ENCODE measurements at places on chromosomes 16 and 17. TPM values are rescaled to one million over a fixed set of nuclear protein-coding genes. Genes with fewer than 3 reads are reported as not detected.

The MYLK3 gene
- total RNA-seq, result 0.14 TPM

The MT4 gene
- total RNA-seq, result not detected

The GPR179 gene
- not detected for total RNA-seq

The ATF7IP2 gene
- total RNA-seq, result 8.5 TPM

The ABCC3 gene
- 31.1 TPM for total RNA-seq

The CDK5R1 gene
- 1.6 TPM for total RNA-seq

The EPX gene
- total RNA-seq, result not detected

The FZD2 gene
- total RNA-seq, result 26.1 TPM

The TMEM92 gene
- total RNA-seq, result not detected

The SAMD14 gene
- total RNA-seq, result 1.8 TPM

The GAST gene
- total RNA-seq, result not detected

The RFWD3 gene
- total RNA-seq, result 61.6 TPM

The GPRC5C gene
- 0.72 TPM for total RNA-seq

The CCL11 gene
- not detected for total RNA-seq

The TSPAN10 gene
- total RNA-seq, result 12.0 TPM

The SMIM22 gene
- total RNA-seq, result not detected

The NUPR1 gene
- 1.1 TPM for total RNA-seq

The CDH3 gene
- total RNA-seq, result 0.29 TPM

The GRB7 gene
- total RNA-seq, result 0.57 TPM

The PYY gene
- total RNA-seq, result not detected

The JPH3 gene
- not detected for total RNA-seq

The CYB561 gene
- total RNA-seq, result 18.6 TPM

The HGS gene
- total RNA-seq, result 173 TPM

The TEKT1 gene
- not detected for total RNA-seq

The PYDC1 gene
- total RNA-seq, result not detected

The TP53TG3 gene
- not detected for total RNA-seq

The CHST5 gene
- total RNA-seq, result under 0.01 TPM

The CCL4L2 gene
- total RNA-seq, result not detected

The ATP2A1 gene
- 0.44 TPM for total RNA-seq

The MT1M gene
- 0.88 TPM for total RNA-seq

The TPSG1 gene
- not detected for total RNA-seq

The TMED6 gene
- not detected for total RNA-seq

The PTX4 gene
- total RNA-seq, result 0.29 TPM

The SPNS2 gene
- total RNA-seq, result not detected

The HOXB6 gene
- 0.29 TPM for total RNA-seq

The C17orf67 gene
- total RNA-seq, result 1.1 TPM

The NACA2 gene
- total RNA-seq, result not detected

The ICAM2 gene
- total RNA-seq, result 2.4 TPM

The MFAP4 gene
- 4.0 TPM for total RNA-seq

The G6PC1 gene
- total RNA-seq, result not detected

The SLC35G6 gene
- total RNA-seq, result not detected

The GPR142 gene
- total RNA-seq, result not detected

The ST6GALNAC2 gene
- total RNA-seq, result 1.3 TPM

The CRYBA1 gene
- total RNA-seq, result not detected

The SLC13A2 gene
- not detected for total RNA-seq

The FA2H gene
- total RNA-seq, result not detected

The NOL11 gene
- 50.5 TPM for total RNA-seq

The KRT31 gene
- total RNA-seq, result not detected
